Tibial nerve (tissue), 4 donors: ENCODE measurements at places on chromosomes 12 and 14. TPM values are rescaled to one million over a fixed set of nuclear protein-coding genes. Genes with fewer than 3 reads are reported as not detected.

GRCh38 chr12:1595026-1595561 lies 713 bp upstream of the FBXL14 start:
- no peaks in the 10 kb centered on the region for H3K27me3 ChIP-seq
- peaks cover 29% of the 10 kb centered on the region for H3K4me1 ChIP-seq
- peak overlapping the region; percentile 65 for H3K4me3 ChIP-seq

DNA sequence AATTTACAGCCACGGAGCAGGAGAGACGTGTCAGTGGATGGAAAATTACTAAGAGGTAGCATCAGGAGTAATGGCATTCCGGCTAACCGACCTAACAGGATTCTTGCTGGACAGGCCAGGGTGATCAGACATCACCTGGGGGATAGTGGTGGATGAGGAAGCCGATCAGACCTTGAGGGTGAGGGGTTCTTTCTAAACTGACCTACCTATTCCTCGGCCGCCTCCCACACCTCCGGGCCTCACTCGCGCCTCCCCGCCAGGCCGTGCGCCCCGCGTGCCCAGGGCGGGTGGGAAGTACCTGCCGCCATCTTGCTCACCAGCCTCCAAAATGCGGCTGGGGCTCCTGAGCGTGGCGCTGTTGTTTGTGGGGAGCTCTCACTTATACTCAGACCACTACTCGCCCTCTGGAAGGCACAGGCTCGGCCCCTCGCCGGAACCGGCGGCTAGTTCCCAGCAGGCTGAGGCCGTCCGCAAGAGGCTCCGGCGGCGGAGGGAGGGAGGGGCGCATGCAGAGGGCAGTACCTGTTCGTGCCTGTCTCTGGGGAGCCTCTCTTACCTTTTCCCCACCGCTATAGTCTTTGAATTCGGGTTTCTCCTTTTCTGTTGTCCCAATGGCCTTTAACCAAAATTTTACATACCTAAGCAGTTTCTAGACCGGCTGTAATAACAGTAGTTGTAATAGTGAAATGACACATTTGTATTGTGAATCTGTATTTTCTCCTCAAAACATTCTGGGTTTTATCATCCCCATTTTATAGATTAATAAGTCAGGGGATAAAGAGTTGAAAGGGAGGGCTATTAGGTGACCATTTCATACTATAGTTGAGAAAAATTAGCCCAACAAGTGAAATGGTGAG lies at the start of gene TMPRSS12:
TSS of gene TMPRSS12 (plus strand) at position 290 of the 857 bp plus-strand sequence. CDS start at position 329, 39 bp downstream.
- no peaks in the 10 kb centered on the region for H3K36me3 ChIP-seq
- no peak for DNase-seq
- no peak within 1 kb of the TSS for H3K4me3 ChIP-seq
- no peak within 1 kb of the TSS for H3K27ac ChIP-seq
- H3K27me3 ChIP-seq = no peaks in the 10 kb centered on the region

DNA sequence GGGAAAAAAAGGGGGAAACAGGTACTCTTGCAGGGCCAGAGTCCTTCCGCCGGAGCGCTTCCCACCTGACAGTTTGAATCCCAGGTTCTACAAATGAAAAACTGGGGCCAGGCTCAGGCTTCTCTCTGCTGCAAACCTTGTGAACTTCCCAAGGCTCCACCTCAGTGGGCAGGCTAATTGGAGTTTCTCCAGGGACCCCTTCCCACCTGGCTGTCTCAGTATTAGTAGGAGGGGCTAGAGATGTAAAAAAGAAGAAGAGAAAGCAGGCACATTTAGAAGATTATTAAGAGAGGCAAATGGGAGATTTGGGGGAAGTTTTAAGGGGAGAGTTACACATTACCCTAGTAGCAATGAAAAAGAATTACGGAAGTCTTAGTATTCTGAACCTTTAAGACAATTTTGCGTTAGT lies 20.0 kb upstream of the CLEC2D start:
- peaks cover 34% of the 10 kb centered on the region for H3K4me1 ChIP-seq
- H3K36me3 ChIP-seq = peaks cover 12% of the 10 kb centered on the region
- peak overlapping the region; percentile 87 for H3K4me3 ChIP-seq
- DNase-seq = no peak
- no peaks in the 10 kb centered on the region for H3K27me3 ChIP-seq

GRCh38 chr14:68363466-68363842 lies 429.4 kb downstream of the ZFP36L1 start:
- H3K36me3 ChIP-seq = no peaks in the 10 kb centered on the region
- H3K4me1 ChIP-seq = peaks cover 61% of the 10 kb centered on the region

Gene SERPINA1
- 6.0 TPM for total RNA-seq

Gene PABPN1
- total RNA-seq = 52.1 TPM

Gene KLRC2
- total RNA-seq = not detected

Gene PTPN6
- total RNA-seq = 11.9 TPM

Gene IKZF4
- 9.6 TPM for total RNA-seq

Gene ADSS1
- total RNA-seq = 4.8 TPM

Gene STON2
- total RNA-seq = 35.8 TPM
